ENCODE measurements at places on chromosomes 1 and 21. TPM values are rescaled to one million over a fixed set of nuclear protein-coding genes. Genes with fewer than 3 reads are reported as not detected.

The OR13G1 gene
- total RNA-seq: not detected

The SH2D5 gene
- 17.5 TPM for total RNA-seq

The LRRN2 gene
- total RNA-seq: 7.6 TPM

The MRPS6 gene
- 32.8 TPM for total RNA-seq

The PLA2G4A gene
- total RNA-seq: 1.7 TPM

The AMY1C gene
- total RNA-seq: not detected

The KIRREL1 gene
- 119 TPM for total RNA-seq

The GRIK3 gene
- under 0.01 TPM for total RNA-seq

The EPHA10 gene
- total RNA-seq: 0.55 TPM

The FMO3 gene
- total RNA-seq: not detected

The GJB5 gene
- total RNA-seq: not detected

The TPM3 gene
- 434 TPM for total RNA-seq

The MROH9 gene
- not detected for total RNA-seq

The BNIPL gene
- 0.17 TPM for total RNA-seq

The PGLYRP3 gene
- not detected for total RNA-seq

The CATSPERE gene
- 0.21 TPM for total RNA-seq

The PEAR1 gene
- 17.1 TPM for total RNA-seq

The UBL4B gene
- not detected for total RNA-seq
